ENCODE measurements at places on chromosomes 2 and 18. TPM values are rescaled to one million over a fixed set of nuclear protein-coding genes. Genes with fewer than 3 reads are reported as not detected.
A peak's percentile ranks its signal among the peaks of the same experiment; 100 is the strongest.

DNA sequence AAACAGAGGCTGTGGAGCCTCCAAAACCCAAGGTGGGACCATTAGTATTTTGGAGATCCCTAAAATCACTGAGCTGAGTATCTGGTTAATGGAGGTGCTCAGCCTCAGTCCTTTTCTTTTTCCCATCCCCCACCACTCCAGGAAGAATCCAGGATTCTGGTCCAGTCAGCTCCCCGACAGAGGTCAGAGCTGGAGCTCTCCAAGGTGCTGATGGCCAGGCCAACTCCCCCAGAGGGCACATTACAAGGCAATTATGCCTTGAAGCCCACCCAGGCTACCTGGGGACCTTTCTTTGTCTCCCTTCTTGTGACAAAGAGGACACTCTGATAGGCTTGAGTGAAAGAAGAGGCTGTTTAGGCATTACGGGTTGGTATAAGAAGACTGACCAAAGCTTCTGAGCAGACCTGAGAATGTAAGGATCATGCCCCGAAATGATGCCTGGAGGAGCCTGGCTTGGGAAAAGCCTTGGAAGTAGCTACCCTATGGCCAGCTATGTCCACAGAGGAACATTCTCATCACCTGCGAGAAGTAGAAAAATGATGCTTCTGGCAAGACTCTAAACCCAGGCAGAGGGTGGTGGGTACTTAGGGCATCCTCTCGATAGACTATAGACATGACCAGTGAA lies 102.5 kb upstream of the LDAH start:
- no peak overlapping the region for H3K4me3 ChIP-seq
- H3K27ac ChIP-seq: no peak overlapping the region
- no peak for DNase-seq
- H3K27me3 ChIP-seq: no peaks in the 10 kb centered on the region
- H3K36me3 ChIP-seq: no peaks in the 10 kb centered on the region

DNA sequence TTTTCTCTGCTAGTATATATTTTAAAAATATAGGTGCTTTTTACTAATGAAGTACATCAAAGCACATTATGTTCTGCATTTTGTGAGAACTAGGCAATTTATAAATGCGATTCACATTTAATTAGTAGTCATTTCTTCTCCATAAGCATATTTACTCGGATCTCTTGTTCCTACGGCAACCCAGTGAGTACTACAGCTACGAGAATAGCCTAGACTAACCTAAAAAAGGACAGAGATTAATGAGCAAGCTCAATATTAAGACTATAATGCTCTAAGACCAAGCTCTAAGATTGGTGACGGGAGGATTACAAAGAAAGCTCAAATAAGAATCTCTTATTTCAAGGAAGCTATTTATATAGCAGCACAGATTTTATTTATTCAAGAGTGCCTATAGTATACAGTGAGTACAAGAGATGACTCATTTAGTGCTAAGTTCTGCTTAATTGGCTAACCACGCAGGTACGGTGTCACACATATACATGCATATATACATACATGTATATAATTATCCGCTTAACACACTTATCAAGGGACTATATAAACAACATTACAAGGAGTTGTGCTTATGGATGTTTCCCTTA lies 364.7 kb downstream of the GPD2 start:
- H3K27me3 ChIP-seq: no peaks in the 10 kb centered on the region
- no peaks in the 10 kb centered on the region for H3K36me3 ChIP-seq
- DNase-seq: no peak
- H3K27ac ChIP-seq: no peak overlapping the region
- no peaks in the 10 kb centered on the region for H3K4me1 ChIP-seq
- peak overlapping the region; percentile 52 for H3K4me3 ChIP-seq

The TUBA4A gene
- total RNA-seq: 19.7 TPM

The DUSP2 gene
- total RNA-seq: 0.95 TPM

GRCh38 chr2:216486708-216487107 lies 11.9 kb upstream of the RPL37A start:
- H3K4me1 ChIP-seq: peaks cover 12% of the 10 kb centered on the region
- H3K27me3 ChIP-seq: no peaks in the 10 kb centered on the region
- DNase-seq: no peak
- H3K27ac ChIP-seq: no peak overlapping the region
- no peak overlapping the region for H3K4me3 ChIP-seq

The CCDC85A gene
- 8.9 TPM for total RNA-seq

The ZNF385B gene
- 0.27 TPM for total RNA-seq

All from astrocyte (in vitro differentiated cells and primary cell).